ENCODE measurements at places on chromosomes 2 and 18.

DNA sequence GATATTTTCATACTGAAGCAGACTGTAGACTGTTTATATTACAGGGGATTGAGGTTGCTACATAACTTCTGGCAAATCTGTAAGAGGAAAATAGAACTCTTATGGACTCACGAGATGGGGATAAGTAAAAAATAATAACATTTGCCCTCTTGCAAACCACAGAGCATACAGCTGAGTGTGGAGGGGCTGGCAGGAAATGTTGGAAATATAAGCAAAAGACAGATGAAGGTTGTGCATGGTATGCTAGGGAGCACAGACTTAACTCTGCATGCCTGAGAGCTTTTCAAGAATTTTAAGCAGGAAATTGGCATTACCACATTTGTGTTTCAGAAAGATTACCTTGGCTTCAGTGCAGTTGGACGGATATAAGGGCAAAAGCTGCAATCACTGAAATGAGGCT, 411.1 kb downstream of the RAD51AP2 start:
- no peak for DNase-seq

- no peak for DNase-seq
Observed at GRCh38 chr2:143819190-143819735, 690.0 kb downstream of the ARHGAP15 start.

- DNase-seq: no peak
Observed at GRCh38 chr2:156329031-156329926, 3.2 kb downstream of the NR4A2 start.

DNA sequence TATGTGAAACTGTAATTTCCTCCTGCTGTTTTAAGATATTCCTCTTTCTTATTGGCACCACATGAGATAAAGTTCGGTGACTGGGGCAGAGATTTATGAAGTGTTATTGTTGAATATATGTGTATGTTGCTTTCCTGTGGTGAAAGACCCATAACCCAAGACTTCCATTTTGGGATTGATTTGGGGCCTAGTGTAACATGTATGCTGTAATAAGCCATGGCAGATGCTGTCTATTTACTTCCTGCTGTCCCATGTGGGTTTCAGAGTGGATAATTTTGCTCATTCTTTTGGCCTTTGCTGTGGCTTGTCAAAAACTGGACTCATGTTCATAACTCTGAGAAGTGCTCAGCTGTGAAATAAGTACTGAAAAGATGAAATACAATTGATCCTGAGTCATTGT, 10.8 kb upstream of the MYO1B start:
- no peak for DNase-seq

DNA sequence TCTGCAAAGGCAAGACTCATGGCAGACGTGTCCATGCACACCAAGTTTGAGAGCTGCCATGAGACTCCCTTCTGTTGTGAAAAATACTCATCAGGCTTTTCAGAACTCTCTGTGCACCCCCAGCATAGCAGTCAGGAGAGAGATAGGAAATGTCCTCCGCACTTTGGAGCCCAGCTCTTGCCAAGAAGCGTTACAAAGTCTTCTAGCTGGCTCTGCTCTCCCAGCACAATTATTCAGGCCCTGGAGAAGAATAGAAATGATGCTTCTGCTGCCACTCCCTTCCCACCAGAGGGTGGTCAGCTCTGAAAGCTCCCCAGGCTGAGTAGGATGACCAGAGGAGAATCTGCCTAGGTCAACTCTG, 594.4 kb upstream of the ID2 start:
- DNase-seq: no peak

DNA sequence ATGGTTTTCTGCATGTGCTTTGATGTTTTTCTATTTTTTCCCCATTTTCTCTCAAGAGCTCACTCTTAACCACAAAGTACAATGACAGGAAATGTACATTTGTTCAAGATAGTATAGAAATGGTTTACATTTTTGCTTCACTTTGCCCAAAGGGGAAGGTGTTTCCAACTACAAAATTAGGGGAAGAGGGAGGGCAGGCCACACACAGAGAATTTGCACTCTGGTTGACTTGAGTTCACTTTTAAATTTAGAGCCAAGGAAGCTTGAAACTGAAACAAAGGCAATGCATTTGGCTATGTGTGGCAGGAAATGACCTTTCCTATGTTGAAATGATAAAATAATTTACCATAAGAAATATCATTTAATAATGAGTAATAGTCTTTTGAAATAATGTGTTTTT, 19.1 kb upstream of the VIT start:
- no peak for DNase-seq

DNA sequence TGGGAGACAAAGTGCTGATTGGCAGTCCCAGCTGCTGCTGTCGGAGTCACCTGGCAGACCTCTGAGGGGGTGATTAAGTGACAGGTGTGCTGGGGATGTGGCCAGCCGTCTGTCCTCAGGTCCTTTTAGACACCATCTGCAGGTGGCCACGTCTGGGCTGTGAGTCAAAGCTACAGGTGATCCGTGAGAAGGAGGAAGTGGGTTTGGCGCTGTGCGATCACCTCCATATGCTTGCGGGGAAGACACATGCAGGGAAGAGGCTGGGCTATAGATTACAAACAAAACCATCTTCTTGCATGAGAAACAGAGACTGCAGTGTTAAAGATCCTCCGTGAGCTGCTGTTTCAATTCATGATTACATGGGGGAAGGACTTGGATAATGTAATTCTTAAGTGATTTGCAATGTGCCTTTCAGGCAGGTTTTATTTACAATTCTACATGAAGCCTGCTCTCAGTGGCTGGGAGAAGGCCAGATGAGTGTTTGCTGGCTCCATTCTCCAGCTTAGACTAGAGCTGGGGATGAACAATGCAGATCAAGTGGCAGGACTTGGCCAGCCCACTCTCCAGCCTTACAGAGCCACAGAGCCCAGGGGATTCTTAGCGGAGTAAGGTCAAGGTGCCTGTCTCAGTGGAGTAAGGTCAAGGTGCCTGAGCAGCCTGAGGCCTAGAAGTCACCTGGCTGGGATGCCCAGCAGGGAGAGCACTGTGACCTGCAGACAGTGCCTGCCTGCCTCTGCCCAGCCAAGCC, 87.8 kb downstream of the LYPD1 start:
- no peak for DNase-seq

- DNase-seq: no peak
Observed at GRCh38 chr2:195407783-195408182, 249.2 kb upstream of the SLC39A10 start.

DNA sequence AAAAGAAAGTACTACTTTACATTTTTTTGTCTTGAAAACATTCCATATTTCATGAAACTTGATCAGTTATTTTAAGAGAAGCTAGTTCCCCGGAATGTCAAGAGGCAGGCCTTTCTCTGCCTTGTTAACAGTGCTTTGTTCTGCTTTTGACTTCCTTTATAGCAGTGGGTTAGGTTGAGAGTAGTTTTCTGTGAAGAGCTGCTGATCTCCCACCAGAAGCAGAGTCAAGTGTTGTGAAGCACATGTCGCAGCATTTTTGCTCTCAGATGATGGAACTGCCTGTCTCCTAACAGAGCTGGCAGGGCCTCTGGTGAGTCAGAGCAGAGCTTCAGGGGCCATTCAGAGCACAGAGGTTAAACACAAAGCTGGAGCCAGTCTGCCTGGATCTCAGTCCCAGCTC, 871.8 kb downstream of the SLC4A3 start:
- DNase-seq: no peak

DNA sequence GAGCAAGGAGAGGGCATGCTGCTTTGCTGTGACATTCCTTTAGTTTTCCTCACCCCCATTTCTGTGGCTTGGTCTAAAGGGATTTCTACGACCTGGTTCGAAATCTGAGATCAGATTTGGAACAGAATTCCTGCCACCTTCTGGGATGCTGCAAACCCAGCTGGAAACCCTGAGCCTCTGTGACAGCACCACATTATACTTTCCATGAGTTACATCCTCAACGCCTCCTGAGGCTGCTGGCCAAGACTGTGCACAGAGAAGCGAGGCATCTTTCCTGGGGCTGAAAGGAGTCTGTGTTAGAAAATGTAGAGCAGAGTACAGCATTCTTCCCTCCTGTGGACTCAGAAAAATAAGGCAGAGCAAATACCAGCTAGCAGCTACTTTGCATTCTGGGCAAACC, 138.1 kb upstream of the CHAC2 start:
- no peak for DNase-seq

DNA sequence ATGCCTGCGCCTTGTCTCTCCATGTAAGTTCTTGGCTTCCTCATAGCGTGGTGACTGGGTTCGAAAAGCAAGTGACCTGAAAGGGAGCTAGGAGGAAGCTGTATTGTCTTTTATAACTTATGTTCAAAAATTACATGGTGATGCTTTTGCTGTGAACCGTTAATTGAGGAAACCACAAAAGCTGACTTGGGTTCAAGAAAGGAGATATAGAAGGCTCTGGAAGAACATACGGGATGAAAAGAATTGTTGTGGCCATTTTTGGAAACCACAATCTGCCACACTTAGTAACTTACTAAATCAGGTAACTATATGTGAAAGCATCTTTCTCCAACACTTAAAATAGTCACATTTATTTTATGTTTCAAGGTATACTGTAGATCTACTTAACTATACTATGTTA, 177.0 kb upstream of the RBMS1 start:
- DNase-seq: no peak

GRCh38 chr2:177573120-177573519, 180.5 kb downstream of the AGPS start:
- DNase-seq: no peak

DNA sequence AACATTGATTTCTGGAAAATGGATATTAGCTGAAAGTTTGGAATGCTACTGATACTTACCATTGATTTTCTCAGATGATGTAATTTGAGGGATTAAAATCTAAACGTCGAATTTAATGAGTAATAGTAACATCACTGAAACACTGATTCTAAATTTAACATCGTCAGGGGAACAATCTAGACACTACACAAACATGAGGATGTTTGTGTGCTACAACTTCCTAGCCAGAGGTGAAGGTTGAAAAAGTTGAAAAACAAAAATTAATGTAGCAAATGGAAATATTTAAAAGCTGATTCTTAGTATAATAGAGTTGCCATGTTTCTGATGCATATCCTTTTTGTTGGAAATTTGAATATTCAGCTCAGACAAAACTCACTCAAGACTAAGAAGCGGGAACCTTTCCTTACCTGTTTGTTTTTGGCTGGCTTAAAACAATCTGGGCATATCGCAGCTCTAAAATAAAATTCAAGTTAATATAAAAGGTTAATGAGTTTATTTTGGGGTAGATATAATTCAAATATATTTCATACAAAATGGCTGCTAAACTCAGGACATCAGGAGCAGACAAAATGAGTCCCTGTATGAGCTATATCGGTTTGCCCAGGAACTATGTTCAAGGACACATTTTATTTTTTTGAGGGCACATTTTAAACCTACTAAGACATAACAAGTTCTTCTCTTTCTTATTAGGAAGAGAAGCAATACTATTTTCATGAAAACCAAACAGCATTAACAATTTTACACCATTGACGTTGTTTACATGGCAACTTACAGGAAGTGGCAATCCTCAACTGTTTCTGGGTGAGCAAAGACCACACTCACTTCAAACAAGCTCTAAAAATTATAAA, 52.6 kb upstream of the PEX13 start:
- no peak for DNase-seq

DNA sequence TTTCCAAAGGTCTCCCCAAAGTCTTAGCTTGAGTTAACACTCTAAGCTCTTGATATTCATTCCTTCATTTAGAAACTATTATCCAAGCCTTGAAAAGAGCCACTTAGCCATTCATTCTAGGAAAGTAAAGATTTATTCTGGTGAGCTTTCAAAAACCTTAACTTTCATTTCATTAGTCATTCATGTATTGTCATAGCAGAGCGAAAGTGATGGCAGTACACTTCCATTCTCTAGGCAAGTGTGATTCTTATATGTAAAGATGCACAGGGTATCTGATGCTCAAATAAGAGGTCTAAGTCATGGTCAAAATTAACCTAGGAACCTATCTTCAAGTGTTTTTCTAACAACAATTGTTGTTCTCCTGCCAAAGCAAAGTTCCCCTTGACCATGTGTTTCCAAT, 553.0 kb upstream of the FANCL start:
- DNase-seq: no peak

DNA sequence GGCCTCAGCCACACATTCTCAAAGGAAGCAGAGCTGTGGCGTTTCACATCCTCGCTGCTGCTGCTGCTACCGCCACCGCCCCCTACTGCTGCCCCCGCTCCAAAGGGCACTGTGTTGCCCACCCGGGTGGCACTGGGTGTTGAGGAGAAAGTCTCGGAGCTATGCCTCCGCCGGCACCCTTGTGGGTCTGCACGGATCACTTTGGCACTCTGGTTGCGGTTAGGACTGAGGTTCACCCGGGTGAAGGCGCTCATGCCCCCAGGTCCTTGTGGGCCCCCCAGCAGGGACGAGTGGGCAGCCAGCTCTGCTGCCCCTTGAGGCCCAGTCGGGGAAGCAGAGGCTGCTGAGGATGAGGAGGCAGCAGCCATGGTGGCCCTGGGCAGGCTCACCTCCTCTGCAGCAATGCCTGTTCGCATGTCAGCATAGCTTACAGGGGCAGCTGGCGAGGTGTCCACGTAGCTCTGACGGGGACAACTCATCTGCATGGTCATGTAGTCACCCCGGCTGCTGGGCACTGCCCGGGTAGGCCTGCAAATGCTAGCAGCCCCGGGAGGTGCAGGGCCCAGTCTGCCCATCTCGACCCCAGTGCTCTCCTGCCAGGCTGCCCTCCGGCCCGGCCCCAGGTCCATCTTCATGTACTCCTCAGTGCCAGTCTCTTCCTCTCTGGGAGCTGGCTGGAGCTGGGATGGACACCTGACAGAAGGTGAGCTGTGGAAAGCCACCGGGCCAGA, 4.2 kb downstream of the IRS1 start:
- no peak for DNase-seq

GRCh38 chr2:156077041-156077742, 255.3 kb downstream of the NR4A2 start:
- DNase-seq: no peak

DNA sequence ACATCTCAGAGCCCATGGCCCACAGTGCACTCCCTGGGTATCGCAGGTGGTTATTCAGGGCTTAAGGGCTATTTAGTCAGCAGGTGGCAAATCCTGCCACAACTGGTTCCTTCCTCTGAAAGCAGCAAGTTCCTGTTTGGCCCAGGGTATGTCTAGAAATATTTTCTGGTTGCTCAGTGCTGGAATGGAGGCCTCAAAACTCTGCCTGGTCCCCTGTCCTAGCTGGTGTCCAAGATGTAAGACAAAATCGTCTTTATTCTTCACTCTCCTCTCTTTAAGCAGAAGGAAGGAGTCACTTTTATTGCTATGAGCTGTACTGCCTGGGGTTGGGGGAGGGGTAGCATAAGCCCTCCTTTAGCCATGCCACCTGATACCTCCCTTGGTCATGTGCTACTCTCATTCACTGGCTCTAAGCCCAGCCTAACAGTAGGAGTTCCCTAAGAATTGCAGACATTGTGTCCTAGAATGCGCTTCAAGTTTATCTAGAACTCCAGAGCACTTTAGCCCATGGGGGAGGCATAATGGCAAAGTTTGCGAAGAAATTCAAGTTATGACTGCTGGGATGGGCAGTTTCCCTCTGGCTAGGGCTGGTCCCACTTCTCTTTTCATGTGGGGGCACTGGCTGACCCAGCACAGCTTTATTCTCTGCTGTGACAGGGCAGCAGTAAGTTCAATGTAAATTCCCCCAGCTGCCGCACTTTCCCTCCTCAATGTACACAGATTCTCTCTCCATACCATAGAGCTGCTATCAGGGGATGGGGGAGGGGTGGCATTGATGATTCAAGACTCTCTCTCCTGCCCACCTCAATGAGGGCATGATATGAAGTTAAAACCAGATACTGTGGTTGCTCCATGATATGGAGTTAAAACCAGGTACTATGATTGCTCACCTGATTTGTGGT, 27.1 kb upstream of the CWC22 start:
- no peak for DNase-seq
